ENCODE measurements at places on chromosomes 4 and X.

GRCh38 chr4:181416966-181417365, 826.2 kb upstream of the TENM3 start:
- no peak for DNase-seq

DNA sequence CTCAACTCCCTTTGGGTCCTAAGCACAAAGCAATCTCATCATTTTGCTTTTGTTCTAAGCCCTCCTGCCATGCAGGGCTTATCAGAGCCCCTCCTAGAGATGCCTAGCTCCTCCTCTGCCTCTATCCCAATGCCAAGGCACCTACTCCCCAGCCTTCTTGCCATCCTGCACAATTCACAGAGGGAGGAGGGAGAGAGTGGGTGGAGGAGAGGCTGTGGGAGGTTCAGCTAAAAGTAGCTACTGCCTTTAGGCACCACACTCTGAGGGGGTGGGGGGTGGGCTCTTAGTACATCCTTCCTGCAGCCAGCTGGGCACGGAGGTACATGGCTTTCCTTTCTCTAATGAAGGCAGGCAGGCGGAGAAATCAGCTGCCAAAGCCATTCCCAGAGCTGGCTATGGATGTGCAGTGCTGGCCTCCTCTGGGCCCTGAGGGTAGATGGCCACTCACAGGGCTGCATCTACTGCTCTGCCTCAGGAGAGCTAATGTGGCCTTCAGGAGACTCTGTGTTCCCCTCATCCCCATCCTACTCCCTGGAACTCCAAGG, 40.1 kb downstream of the ARHGEF9 start:
- no peak for DNase-seq

DNA sequence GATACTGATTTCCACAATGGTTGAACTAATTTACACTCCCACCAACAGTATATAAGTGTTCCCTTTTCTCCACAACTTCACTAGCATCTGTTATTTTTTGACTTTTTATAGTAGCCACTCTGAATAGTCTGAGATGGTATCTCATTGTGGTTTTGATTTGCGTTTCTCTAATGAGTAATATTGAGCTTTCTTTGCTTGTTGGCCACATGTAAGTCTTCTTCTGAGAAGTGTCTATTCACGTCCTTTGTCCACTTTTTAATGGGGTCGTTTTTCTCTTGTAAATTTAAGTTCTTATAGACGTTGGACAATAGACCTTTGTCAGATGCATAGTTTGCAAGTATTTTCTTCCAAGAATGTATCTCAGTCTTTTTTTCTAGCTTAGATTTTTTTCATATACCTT, 10.0 kb downstream of the FBXW7 start:
- no peak for DNase-seq

- no peak for DNase-seq
These were observed 664.9 kb upstream of the LCORL start for GRCh38 chr4:18686338-18687037.

DNA sequence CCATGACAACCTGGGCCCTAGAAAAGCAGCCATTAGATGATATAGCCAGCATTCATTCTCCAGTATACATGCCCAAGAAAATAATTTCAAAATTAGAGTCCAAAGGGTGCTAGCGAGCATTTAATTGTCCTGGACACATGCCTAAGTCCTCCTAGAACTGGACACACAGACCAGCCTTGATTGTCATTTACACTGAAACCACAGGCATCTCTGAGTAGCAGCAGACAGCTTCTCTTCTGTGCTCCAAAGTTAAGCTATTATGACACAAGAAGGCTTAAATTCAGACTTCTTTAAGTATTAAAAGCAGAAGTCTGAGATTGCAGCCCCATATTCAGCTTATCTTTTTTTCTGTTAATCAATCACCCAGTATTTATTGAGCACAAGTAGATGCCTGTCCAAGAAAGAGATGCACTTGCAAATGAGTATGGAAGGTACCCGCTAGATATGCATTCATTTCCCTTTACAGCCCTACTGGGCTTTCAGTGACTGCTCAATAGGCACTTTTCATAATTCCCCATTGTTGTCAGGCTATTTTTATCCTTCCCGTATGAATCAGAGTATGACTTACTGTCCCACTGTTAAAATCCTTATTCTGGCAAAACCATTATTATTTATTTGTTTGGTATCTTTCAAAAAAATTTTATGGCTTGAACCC, 374.1 kb downstream of the FBXW7 start:
- no peak for DNase-seq

DNA sequence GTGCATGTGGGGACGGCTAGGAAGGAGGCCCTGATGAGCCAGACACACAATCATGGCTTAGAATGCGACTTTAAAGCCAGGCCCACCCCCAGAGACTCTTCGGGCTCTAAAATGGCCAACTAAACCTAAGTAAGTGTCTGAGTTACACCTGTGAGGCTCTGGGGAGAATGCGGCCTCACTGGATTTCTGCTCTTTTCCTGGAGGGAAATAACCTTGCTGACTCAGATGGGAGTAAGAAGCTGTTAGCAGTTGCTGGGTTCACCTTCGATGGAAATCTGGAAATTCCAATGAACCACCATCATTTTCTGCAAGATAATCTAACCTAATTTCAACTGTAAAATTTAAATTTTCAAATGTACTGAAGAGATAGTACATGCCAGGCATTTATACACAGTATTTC, 97.6 kb upstream of the MAML3 start:
- DNase-seq = no peak

- DNase-seq = no peak
These were observed 51.1 kb downstream of the WDFY3 start for GRCh38 chr4:84915396-84915780.

GRCh38 chr4:4870576-4871241, 11.2 kb downstream of the MSX1 start:
- no peak for DNase-seq

- DNase-seq = peak; percentile 45
These were observed 147.9 kb downstream of the LRBA start for GRCh38 chr4:150867148-150867547.

DNA sequence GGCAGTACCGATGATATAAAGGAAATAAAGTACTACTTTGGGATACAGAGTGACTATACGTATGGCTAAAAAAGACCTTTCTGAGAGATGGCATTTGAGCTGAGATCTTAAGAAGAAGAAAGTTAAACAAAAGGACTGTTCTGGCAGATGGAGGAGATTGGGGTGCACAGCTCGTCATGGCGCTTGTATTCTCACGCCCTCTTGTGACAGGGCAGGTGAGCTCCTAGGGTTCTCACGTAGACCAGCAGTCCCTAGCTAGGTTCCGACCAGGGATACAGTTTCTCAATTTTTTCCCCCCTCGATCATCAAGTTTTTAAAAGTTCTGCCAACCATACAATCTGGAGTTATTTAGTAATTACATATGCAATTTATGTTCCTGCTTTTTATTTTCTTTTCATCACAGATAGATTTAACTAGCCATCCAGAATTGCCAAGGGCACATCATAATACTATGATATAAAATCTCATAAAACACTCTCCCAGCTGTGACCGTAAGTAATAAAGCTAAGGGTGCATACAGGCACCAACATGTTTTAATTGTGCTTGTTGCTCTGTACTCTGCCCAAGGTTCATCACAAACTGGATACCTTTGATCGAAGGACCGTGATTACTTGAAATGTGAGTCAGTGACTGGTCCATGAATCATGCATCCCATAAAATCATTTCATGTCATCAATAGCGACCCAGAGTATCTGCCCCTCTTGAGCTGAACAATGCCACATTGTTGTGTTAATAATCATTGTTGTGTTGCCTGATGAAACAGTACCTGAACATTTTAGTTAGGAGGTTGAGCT, 69.4 kb upstream of the ZNF518B start:
- no peak for DNase-seq

- no peak for DNase-seq
These were observed 684.9 kb downstream of the TRAM1L1 start for GRCh38 chr4:116400480-116400879.

GRCh38 chr4:86330961-86331742, 28.7 kb downstream of the MAPK10 start:
- DNase-seq = no peak

DNA sequence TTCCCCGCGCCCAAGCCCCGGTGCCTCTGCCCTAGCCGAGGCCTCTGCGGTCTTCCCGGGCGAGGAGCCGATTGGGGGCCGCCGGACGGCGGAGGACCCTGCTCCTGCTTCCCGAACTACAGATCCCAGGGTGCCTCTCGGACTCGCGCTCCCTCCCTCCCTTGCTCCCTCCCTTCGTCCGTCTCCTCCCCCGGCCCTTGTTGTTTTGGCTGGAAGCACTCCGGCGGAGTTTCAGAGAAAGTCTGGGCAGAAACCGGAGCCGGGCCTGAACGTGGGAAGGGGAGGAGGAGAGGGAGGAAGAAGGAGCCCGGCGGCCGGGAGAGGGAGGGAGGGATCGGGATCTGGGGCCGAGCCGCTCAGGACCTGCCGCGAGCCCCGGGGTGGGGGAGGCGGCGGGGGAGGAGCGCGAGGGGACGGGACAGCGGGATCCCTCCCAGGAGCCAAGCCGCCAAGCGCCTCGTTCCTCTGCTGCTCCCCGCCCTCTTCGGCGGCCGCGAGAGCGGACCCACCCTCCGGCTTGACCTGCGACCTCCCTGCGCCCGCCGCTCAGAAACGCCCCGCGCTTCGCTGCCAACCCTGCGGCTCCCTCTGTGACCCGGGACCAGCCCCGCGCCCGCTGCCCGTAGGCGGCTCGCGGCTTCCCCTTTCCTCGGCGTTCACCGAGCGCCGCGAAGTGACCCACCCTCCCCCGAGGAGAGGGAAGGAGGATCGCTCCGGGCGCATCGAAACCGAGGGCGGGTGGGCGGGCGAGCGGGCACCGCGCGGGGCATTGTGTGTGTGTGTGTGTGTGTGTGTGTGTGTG, 496 bp upstream of the GAB1 start:
- peak; percentile 33 for DNase-seq

DNA sequence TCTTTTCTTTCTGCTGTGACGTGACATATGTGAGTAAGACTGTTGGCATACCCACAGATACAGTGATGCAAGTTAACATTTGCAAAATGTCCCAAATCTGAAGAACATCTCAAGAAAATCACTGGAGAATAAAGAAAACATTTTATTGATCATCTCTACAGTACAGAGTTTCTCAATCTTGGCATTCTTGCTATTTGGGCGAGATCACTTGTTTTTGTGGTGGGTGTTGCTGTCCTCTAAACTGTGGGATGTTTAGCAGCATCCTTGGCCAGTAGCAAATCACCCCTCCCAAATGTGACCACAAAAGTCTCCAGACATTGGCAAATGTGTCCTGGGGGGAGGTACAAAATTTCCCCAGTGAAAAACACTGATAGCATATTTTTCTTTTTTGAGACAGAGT, 28.8 kb downstream of the AMELX start:
- DNase-seq = no peak

- DNase-seq = no peak
These were observed 17.0 kb downstream of the C4orf54 start for GRCh38 chr4:99640676-99641075.

GRCh38 chr4:133058701-133059100, 90.4 kb upstream of the PCDH10 start:
- DNase-seq = no peak

Measured in GM18507 (cell line).